ENCODE measurements at places on chromosomes 1 and 21.

DNA sequence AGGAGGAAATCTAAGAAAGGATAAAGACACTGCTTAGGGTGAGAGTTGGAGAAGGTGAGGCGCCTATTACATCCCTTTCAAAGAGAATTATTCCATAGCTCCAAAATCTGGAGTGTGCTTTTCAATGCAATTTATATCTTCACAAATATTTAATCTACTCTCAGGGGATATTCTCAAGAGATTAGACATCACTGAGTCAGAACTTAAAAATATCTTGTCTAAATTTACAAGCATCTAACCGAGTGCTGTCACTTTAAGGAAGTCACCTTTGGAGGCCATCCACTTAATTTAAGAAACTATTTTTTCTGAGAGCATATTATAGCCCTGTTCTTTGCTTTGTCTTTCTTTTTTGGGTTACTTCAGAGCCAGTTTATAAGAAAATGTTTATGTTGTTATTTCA is 134.6 kb downstream of the TNFSF18 start:
- no peak for DNase-seq

GRCh38 chr1:224639426-224639975 is 23.4 kb downstream of the CNIH3 start:
- no peak for DNase-seq

GRCh38 chr1:38932571-38932970 is 9.1 kb downstream of the RHBDL2 start:
- no peak for DNase-seq

DNA sequence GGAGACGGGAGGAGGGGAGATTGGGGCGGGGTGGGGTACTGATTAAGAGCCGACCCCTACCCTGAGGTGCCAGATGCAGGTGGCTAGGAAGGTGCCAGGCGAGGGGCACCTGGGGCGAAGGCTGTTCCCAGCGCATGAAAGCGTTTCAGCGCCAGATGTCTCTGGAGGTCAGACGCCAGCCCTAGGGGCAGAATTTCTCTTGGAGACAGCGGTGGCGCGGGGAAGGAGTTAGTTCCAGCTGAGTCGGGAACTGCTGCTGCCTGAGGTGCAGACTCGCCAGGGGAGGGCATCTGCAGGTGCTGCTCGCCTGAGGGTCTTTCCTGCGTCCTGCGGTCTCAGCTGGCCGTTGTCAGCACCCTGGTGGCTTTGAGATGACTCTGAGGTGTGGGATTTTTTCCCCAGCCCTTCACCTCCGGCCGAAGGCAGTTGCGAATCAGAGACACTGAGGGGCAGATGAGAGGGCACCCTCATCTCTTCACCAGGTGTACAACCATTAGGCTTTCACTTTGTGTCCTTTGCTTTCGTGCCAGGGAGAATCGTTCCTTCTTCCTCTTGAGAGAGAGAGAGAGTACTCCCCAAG is 539 bp downstream of the CGN start:
- no peak for DNase-seq

DNA sequence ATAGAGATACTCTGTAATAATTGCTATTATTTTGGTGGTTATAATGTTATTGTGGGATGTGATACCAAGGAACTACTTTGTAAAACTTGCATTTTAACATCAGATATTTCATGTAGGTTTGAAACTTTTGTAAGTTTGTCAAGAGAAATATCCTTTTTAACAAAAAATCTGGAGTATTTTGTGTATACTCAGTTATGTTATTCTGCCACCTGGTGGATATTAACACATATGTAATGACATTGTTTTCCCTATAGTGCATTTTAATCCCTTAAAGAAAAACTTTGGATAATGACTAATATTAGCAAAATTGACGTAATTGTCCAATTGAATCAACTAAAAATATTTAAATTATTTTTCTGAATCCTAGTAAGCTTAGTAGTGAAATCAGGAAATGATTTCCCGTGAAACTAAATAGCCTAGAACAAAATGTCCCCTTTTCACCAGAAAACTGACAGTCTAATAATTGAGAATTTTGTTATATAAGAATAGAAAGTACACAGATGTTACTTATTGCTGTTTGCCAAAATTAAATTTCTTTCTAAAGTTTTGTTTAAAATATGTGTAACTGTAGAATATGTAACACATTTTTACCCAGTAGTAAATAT is 39.6 kb downstream of the KCTD3 start:
- DNase-seq = peak; percentile 24

GRCh38 chr1:19377812-19378718 is 65.9 kb downstream of the SLC66A1 start:
- DNase-seq = no peak

GRCh38 chr1:170114906-170115305 is 30.9 kb upstream of the NTMT2 start:
- DNase-seq = no peak

DNA sequence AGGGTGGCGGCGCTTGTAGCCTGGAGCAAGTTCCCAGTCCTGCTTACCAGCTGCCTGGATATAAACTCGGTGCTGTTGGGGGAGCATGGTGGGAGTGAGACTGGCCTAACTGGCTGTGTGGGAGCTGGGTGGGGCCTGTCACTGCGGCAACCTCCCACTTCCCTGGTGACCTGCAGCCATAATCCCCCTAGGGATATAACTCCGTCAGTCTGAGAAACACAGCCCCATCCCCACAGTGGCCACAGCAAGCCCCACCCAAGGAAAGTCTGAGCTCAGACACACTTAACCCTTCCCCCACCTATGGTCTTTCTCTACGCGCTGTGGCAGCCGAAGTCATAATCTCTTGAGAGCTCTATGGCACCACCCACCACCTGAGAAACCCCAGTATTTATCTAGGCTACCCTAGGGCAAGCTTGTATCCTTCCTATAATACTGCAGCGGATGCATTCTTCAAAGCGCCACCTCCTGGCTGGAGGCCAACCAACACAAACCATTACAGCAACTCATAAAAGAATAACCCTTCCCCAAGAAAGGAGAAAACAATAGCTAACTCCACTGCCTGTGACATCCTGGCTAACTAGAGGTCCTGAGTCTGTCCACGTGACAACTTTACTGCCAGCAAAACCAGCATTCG is 57.4 kb downstream of the ZNF648 start:
- DNase-seq = no peak

DNA sequence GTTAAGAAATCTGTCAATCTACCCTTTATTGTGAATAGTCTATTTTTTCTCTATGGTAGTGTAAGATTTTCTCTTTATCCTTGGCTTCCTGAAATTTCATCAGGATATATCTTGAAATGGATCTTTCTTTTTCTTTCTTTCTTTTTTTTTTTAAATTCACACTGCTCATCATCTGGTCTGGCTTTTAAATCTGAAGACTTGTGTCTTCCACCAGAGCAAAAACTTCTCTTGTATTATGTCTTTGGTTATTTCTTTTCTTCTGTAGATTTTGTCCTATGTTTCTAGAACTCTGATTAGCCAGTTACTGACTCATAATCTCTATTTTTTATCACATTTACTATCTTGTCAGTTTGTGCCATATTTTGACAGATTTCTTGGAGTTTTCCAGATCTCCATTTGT is 133.8 kb upstream of the LMO4 start:
- no peak for DNase-seq

GRCh38 chr1:229691362-229691761 is 65.3 kb downstream of the URB2 start:
- no peak for DNase-seq

DNA sequence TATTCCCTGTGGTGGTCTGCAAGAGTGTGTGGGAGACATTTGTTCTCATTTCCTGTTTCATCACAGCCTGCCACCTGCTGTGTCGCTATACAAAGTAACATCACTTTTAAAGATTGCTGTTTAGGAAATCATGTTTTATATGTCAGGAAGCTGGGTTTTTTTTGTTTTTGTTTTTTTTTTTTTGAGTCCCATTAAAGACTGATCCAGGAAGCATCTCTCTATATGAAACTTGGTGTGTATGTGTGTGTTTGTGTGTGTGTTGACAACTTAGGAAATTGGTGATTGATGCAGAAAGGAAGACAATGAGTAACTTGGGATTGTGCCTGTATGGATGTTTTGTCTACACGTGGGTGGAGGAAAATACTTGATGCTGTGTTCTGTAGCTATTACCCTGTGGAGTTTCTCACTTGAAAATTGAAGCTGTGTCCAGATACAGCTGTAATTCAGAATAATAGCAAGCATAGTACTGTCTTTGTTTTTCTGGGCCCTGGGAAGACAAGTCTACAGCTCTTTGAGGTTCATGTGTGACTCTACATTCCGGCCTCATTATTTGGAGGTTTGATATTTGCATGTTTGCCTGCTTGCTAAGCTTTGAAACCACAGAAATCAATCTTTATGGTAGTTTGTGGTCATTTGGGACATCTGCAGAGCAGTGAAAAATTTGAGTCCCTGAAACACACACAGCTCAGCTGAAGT is 47.9 kb downstream of the LAMC1 start:
- no peak for DNase-seq

DNA sequence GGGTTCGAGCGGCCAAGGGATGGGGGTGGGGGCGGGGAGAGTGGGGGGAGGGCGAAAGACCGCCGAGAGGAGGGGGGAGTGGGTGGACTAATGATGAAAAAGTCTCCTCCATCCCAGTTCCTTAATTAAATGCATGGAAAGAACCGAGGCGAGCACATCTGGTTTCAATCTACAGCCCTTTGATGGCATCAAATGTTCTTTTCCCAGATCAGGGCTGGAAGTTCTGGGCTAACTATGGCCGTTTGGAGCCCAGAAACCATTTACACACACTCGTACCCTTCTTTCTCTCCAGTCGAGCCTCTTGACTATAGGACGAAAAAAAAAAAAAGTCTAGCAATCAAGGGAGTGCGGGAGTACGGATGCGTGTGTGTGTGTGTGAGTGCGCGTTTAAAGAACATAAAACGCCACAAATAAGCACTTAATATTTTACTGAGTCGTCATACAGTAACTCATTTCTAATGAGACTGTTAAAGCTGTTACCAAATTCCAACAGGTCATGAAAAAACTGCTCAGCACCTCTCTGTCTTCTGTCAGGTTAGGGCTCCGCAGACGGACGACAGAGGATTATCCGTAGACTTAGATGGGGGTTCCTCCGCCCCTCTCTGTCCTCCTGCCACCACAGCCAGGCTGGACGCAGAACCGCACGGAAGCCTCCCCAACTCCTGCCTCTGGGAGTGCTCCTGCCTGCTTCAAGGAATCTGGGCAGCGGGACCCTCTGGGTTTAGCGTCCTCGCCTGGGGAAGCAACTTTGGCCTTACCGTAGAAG is 2.1 kb upstream of the PRRX1 start:
- no peak for DNase-seq

- no peak for DNase-seq
Measured at GRCh38 chr1:204924013-204924759, 53.5 kb downstream of the NFASC start.

DNA sequence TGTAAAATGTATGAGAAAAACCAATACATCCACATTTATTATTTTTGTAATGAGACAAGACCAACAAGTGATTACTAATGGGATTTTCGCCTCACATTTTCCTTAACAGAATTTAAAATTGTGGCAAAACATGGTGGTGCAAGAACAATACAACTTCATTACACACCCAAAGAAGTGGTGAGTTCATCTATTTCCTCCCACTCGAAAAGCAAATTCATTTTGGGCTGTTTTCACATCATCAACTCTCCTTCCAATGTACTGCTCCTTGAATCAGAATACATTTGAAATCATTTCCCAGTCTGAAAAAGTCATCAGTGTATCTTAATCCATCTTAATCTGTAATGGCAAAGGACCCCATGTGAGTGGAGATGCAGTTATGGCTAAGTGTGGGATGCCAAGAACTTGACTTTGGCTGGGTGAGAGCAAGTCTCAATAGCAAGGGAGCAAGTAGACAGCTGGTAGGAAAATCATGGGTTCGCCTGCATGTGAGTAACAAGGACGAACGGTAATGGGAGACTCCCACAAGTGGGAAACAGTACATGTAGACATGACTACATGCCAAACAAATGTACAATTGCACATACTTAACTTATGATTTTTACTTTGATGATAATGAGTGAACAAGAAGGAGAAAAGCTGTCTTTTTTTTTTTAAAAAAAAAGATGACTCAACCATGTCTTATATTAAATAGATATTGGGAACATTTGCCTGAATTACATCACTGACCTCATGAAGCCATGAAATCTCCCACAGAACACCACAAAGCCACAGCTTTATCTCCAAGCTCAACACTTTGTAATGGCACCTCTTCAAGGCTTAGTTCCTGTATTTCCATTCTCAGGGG is 46.0 kb downstream of the RUNX1 start:
- peak; percentile 26 for DNase-seq

- no peak for DNase-seq
Measured at GRCh38 chr1:235745503-235746136, 96.0 kb upstream of the GNG4 start.

GRCh38 chr21:43794857-43795256 is 5.5 kb downstream of the RRP1 start:
- no peak for DNase-seq

DNA sequence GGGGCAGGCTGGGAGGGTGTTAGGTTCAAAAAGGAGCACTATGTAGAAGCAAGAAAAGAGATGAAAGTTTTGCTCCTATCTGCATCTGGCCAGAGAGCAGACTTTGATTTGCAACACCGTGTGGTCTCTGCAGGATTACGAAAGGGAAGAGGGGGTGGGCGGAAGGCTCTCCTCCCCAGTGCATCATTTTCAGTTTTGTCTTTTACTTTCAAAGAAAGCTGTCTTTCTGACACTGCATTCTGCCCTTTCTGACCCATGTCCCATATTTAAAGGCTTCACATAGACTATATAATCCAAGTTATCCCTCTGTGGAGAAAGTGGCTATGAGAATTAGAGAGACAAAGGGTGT is 126.5 kb downstream of the RHOU start:
- DNase-seq = no peak

DNA sequence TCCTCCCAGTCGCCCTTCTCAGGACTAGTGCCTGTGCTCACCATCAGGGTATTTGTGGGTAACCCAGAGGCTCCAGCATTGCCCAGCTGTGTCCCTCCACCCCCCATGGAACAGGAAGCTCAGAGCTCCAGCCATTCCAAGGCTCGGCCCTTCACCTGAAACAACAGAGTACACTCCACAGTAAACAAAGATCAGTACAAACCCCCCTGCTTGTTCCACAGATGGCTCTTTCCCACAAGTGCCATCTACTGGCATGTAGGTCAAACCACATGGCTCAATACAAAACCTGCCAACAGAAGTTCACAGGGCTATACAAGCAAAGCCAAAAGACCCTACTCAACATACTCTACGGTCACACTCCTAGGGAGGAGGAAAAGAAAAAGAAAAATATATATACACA is 258.7 kb downstream of the AGBL4 start:
- no peak for DNase-seq

- DNase-seq = no peak
Measured at GRCh38 chr1:201570886-201571624, 32.1 kb downstream of the NAV1 start.

GRCh38 chr1:110130113-110130591 is 17.9 kb downstream of the UBL4B start:
- no peak for DNase-seq

- DNase-seq = no peak
Measured at GRCh38 chr1:68085752-68086151, 35.3 kb upstream of the DIRAS3 start.

Data from AML-193 (cell line).